ENCODE measurements at places on chromosomes 4 and X. TPM values are rescaled to one million over a fixed set of nuclear protein-coding genes. Genes with fewer than 3 reads are reported as not detected.

Gene RNF212
- 4.9 TPM for total RNA-seq

Gene CC2D2A
- total RNA-seq, result 20.5 TPM

Gene PJA1
- 56.9 TPM for total RNA-seq

Gene TRIM60
- total RNA-seq, result not detected

Gene PITX2
- not detected for total RNA-seq

Gene FAAH2
- total RNA-seq, result 5.1 TPM

Gene PF4V1
- not detected for total RNA-seq

Gene ADH1B
- total RNA-seq, result 1.5 TPM

Gene SOX3
- total RNA-seq, result not detected

- no peak for DNase-seq
Measured at GRCh38 chr4:162360369-162361149, 196.8 kb upstream of the FSTL5 start.

DNA sequence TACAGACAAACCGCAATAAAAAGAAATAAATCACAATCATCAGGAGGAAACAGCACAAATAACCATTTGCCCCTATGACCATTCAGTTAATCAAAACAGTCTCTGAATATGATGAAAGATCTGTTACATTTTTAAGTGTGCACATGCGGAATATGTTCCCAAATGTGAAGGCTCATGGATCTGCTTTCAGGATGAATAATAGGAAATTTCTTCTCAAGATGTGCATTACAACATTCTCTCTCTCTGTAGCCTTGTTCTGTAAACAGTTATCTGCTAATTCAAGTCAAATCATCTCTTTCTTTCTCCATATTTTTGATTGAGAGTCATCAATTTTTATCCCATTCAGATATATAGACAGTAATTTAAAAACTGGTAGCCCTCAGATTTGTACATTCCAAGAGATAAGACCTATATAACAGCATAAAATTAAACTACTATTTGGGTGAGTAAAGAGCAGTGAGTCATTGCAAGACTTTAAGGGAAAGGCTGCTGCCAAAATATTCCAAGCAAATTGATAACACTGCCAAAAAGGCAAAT lies 433.9 kb upstream of the ATOH1 start:
- no peak for DNase-seq

- no peak for DNase-seq
Measured at GRCh38 chr4:17664755-17665154, 50.3 kb downstream of the MED28 start.

DNA sequence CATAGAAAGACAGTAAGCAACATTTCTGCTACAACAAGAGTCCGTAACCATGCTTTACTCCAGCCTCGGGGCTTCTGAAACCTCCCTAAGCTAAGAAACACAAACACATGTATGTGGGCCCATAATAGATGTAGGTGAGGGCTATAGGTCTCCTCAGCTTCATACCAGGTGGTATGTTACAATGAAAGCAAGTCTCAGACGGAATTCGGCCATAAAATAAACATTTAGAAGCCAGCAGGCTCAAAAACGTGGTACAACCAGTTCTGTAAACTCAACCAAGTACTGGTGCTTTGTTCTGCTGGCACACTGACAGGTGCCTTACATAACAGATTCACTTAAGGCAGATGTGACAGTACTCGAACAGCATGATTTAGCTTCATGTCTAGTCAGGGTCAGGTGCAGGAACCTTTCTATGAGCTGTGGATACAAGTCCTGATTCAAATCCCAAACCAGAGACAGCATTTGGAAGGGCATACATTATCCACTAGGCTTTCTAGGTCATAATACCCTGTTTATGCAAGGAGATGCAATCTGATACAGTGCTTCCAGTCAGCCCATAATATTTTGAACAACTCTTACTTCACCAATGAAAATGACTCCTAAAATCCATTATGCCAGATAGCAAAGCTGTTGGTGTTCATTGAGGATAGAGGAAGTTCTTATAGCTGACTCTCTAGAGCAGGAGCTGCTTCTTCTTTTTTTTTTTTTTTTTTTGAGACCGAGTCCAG lies 113.8 kb upstream of the ENPP6 start:
- DNase-seq, result no peak

- no peak for DNase-seq
Measured at GRCh38 chrX:153635788-153636668, 11.0 kb upstream of the DUSP9 start.

GRCh38 chrX:17531500-17531899 lies 156.5 kb downstream of the NHS start:
- no peak for DNase-seq

DNA sequence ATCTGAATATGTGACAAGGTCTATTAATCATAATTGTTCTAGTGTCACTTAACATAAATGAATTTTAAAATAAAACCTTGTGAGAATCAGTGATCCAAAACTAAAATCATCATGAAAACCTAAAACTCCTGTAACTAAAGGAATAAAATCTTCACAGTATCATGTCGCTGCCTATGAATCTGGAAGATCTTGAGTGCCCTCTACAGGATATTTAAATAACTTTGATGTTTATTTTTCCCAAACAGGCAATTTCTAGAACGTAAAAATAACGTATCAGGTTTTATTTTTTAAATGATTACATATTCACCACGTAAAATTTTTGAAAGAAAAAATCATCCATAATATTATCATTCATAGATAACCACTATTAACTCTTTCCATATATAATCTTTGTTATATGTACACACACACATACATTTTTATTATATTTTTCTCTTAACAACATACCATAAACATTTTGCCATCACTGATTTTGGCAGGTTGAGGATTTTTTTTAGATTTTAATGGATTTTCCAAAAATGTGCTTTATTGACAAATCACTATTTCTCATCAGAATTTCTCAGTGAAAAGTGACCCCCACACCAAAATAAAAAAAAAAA lies 79.6 kb downstream of the COMMD8 start:
- no peak for DNase-seq

- DNase-seq, result peak; percentile 9
Measured at GRCh38 chrX:115889121-115889890, 281.2 kb upstream of the AGTR2 start.

DNA sequence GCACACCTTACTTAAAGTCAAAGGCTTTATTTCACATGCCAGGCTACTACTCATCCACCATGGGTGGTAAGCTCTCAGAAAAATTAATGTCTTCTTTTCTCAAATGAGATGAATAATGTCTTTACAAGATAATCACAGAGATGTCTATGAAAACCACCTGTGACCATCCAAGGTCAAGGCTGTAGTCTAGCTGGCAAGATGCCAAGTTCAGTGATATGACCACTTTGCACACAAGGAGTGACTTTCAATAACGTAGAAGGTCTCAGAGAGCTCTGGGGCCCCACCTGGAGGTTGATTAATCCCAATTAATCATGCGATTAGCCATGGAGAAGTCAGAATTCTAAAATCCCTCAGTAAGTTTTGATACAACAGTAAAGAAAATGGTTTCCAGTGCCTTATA lies 20.5 kb downstream of the ANOS1 start:
- DNase-seq, result no peak

GRCh38 chr4:13981499-13981898 lies 354.0 kb upstream of the BOD1L1 start:
- no peak for DNase-seq

DNA sequence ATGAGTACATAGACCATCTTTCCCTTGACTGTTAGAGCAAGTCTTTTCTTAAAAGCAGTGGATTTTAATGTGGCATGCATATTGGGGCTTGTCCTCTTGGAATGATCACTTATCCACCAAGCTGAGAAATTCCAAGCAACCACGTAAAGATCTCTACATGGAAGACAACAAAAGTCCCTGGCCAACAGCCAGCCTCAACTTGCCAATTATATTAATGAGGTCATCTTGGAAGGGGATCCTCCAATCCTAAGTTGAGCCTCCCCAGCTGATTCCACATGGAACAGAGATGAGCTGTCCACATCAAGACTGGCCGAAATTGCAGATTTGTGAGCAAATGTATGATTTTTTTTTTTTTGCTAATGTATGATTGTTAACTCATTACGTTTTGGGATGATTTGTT lies 20.6 kb upstream of the FTHL17 start:
- no peak for DNase-seq

GRCh38 chr4:58061967-58062366 lies 951.8 kb upstream of the IGFBP7 start:
- no peak for DNase-seq

GRCh38 chr4:1099684-1100335 lies 13.6 kb downstream of the RNF212 start:
- DNase-seq, result no peak

DNA sequence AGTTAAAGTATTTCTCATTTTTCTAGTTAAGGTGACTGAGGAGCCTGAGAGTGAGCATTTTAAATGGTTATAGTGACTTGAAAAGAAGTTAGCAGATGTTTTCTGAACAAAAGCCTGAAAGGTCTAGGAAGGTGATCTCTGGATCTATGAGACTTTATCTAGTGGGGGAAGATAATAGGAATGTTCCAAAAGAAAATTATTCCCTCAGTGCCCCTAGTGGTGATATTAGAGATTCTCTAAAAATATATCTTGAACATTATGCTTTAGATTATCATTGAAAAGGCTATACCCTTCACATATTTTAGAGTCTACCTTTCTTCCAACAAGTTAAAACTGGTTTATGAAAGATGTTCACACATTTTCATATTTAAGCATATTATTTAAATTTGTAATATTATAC lies 69.0 kb upstream of the SPANXN1 start:
- DNase-seq, result no peak

GRCh38 chr4:66071911-66072310 lies 401.6 kb upstream of the EPHA5 start:
- DNase-seq, result no peak

- no peak for DNase-seq
Measured at GRCh38 chr4:164866817-164867490, 10.0 kb upstream of the APELA start.

DNA sequence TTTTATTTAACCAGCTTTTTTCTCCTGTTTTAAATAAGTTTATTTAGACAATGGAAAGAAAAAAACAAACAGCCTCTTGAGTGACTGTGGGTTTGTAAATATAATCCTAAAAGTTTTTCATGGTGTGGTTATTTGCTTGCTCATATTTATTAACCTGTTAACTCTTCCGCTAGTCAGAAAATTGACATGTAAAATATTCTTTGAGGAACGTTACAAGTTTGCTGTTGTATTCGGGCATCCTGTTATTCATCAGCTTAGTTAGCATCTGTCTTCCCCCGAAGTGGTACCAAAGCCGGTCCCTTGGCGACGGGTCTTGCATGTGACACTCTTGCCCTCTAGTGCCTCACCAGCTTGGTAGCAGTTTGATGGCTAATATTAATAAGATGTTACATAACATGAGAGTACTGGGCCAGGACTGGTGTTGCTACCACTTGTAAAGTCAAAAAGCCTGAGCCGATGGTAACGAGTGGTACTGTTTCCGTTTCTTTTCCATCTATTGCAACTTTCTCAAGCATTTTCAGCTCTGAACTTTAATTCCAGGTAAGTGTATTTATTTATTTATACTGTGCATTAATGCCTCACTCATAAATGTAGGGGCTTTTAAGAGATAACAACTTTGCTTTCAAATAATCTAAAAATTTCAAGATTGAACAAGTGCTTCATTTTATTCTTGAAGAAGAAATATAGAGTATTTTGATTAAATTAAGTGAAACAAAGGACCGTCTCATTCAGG lies at the start of gene NDST3:
Gene NDST3 (plus strand): TSS at position 434 of the 733 bp plus-strand sequence. CDS start 19,425 bp downstream, outside the sequence.
- DNase-seq, result peak; percentile 86

GRCh38 chrX:78687586-78687985 lies 28.5 kb upstream of the RTL3 start:
- no peak for DNase-seq

- DNase-seq, result no peak
Measured at GRCh38 chr4:26812049-26812714, 48.5 kb upstream of the STIM2 start.

GRCh38 chrX:110276778-110277177 lies 41.1 kb downstream of the AMMECR1 start:
- DNase-seq, result no peak

GRCh38 chrX:3563451-3563850 lies 150.0 kb downstream of the PRKX start:
- no peak for DNase-seq

DNA sequence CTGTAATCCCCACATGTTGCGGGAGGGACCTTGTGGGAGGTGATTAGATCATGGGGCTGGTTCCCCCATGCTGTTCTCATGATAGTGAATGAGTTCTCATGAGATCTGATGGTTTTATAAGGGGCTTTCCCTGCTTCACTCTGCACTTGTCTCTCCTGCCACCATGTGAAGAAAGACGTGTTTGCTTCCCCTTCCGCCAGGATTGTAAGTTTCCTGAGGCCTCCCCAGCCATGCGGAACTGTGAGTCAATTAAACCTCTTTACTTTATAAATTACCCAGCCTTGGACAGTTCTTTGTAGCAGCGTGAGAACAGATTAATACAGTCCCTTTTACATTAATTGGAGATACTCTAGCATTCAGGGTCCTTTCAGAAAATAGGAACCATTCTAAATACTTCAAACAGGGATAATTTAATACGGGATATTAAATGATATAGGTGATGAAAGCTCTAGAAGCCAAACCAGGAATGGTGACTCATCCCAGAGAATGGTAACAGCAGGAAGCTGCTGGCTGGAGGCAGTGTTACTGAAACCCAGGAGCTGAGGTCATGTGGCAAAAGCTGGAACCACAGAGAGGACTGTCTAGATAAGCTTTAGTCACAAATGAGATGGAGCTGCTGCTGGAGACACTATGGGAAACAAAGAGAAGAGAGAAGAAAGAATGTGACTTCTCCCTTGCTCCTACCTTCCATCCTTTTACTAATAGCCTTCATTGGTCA lies 57.3 kb downstream of the GSTCD start:
- no peak for DNase-seq

GRCh38 chr4:115117651-115118050 lies 4.2 kb upstream of the NDST4 start:
- DNase-seq, result no peak

DNA sequence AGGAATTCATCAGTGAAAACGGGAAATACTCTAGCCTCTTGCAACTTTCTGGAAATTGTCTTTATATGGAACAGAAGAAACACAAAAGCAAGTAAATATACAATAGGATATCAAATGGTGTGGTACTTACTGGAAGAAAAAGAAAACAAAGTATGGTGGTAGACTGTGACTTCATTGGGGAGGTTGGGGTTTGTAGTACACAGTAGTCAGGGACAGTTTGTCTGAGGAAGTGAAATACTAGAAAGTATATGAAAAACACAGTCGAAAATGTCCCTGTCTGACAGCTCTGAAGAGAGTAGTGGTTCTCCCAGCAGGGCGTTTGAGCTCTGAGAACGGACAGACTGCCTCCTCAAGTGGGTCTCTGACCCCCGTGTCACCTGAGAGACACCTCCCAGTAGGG lies 390.0 kb upstream of the NWD2 start:
- DNase-seq, result no peak
